ENCODE measurements at places on chromosomes 16 and 17. TPM values are rescaled to one million over a fixed set of nuclear protein-coding genes. Genes with fewer than 3 reads are reported as not detected.
A peak's percentile ranks its signal among the peaks of the same experiment; 100 is the strongest.

GRCh38 chr16:4323071-4323844, 7.4 kb downstream of the GLIS2 start:
- peak; percentile 71 for DNase-seq

DNA sequence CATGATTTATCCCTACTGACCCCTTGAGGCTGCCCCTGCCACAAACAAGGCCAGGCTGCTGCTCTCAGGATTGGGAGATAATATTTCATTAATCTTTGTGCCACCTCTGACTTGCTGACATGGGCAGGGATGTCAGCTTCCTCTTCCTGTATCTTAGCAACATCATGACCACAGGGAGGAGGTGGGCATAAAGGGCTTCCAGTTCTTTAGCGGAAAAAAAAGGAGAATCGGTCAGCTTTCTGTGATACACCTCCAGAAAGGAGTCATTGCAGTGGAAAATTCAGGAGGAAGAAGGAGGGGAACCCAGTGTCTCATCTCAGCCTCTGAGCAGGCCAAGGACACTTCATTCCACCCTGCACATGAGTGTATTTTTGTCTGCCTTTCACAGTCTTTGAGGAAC, 206.8 kb upstream of the SDK2 start:
- no peak for DNase-seq

DNA sequence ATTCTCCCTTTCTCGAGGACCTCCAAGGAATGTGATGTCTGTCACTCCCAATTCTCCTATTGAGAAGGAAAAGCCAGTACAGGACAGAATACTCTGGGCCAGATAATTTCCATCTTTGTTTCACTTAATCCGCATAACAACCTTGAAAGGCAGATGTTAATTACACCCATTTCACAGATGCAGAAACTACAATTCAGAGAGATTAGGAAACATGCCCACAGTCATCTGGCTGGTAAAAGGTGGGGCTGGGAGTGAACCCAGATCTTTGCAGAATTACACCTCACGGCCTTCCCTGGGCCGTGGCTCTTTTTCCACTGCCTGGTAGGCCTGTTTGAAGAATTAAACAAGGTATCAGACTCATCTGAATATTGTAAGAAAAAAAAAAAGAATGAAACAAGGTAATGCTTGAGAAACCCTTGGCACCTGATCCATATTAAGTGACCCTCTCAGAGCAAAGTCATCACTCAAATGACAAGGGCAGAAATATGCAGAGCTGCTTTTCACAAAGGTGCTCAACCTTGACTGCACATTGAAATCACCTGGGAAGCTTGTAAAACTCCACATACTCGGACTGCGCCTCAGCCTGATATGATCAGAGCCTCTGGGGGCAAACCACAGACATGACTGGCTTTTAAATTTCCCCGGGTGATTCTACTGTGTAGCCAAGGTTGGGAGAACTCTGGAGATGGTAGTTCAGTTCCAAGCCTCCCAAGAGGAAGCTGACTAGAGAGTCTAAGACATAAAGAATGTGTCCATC, 16.6 kb upstream of the G6PC1 start:
- no peak for DNase-seq

MYLK3 gene
- 2.0 TPM for total RNA-seq

- DNase-seq: no peak
Measured at GRCh38 chr17:8503807-8504206, 68.1 kb downstream of the NDEL1 start.

DNA sequence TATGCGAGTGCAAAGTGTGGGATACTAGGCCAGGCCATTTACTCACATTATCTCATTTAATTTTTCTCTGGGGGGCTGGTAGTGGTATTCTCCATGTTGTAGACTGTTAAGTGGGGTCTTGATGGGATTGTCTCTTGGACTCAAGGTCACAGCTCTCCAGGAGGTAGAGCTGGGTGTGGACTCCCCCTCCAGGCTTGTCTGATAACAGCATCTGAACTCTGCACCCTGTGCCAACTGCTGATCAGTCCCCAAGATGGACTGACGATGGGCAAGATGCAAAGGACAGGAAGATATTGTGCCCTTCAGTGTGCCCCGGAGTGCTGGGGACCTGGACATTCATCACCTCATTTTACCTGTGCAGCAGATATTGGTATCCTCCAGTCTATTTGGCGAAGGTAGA, 147.8 kb downstream of the MSI2 start:
- no peak for DNase-seq

- peak; percentile 64 for DNase-seq
Measured at GRCh38 chr16:30526137-30526822, at the start of gene ZNF768. Gene ZNF768, minus strand, starts transcription at chr16:30526566. Its CDS starts 153 bp downstream, at chr16:30526413.

ALOX12 gene
- total RNA-seq: 0.86 TPM

- DNase-seq: no peak
Measured at GRCh38 chr17:73550556-73550955, 93.7 kb downstream of the SDK2 start.

AARS1 gene
- 101 TPM for total RNA-seq

DNA sequence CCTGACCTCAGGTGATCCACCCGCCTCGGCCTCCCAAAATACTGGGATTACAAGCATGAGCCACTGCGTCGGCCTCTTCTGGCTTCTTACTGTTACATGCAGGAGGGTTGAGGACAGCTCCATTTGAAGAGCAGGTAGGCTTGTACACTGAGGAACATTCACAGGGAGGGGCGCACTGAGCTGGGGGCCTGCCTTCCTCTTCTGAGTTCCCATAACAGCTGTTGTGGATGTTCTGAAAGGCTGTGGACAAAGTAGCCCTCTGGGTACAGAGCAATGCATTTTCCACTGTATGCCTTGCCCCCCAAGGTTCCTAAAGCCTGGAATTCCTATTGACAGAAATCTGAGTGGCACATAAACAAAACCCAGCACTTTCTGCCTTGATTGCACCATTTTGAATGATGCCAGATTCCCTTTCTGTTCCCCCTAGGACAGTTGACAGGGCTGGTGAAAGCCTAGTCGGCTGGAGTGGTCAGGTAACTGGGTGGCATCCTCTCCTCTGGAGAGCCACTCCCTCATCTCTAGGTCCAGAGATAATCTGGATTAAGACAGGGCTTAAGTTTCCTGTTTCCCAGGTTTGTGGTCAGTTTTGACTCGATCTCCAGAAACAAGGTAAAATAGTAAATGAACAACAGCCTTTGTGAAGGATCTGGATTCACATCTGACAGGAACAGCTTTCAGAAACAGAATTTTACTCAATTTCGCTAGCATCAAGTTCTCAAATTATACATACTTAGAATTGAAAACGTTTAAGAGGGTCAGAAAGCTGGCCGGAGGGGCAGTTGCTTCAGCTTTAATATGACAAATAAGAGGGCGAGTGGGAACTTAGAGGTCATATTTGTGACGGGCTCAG, 1.3 kb upstream of the CDK5R1 start:
- peak; percentile 33 for DNase-seq

DNA sequence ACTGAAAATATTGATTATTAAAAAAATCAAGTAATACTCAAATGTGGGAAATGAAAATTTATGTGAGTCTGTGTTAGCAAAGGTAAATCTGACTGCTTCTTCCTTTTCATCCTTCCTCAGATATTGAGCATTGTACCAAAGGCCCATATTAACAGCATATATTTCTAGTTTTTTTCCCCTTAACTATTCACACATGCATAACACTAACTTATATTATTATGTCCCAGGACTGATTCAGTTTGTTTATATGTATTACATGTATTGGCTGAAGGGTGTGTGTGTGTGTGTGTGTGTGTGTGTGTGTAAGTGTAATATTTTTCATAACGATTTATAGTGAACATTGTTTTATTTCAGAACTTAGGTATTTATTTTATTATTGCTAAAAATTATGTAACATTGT, 74.2 kb downstream of the BCAS3 start:
- DNase-seq: no peak

GRCh38 chr17:64978138-64978537, 58.9 kb upstream of the LRRC37A3 start:
- DNase-seq: no peak

- DNase-seq: no peak
Measured at GRCh38 chr16:23464196-23464595, 11.2 kb upstream of the COG7 start.

CACNG5 gene
- not detected for total RNA-seq

- DNase-seq: no peak
Measured at GRCh38 chr16:46817961-46818360, 13.0 kb downstream of the C16orf87 start.

All from lower lobe of right lung (tissue), 2 donors.